HCT116 (cell line): ENCODE measurements at places on chromosomes 6 and 20. TPM values are rescaled to one million over a fixed set of nuclear protein-coding genes. Genes with fewer than 3 reads are reported as not detected.

Gene FAM184A
- total RNA-seq, result 2.4 TPM

DNA sequence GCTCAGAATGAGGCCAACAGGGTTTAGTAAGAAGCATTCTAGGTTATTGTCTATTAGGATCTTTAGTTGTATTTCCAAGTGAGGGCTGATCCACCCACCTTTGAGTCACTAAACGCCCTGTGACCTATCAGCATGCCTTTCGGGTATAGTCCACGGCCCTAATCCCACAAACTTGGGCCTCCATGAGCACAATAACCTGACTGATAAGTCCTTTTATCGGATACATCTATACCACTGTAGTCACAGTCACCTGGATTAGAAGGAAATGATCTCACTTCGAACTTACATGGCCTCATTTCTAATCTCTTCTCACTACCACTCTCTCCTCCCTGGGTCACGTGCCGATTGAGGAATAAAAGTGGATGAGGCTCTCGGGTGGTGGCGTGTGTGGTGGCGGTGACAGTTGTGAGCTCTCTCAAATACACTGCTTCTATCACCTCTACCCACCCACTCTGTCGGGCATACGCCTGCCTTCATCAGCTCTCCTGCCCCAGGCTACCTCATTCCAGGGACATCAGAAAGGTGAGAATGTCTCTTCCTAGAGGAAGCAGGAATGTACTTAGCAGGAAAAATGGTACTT lies 65.2 kb downstream of the TRAM2 start:
- H3K4me1 ChIP-seq, result peaks cover 68% of the 10 kb centered on the region
- H3K4me3 ChIP-seq, result no peak overlapping the region
- peaks cover 11% of the 10 kb centered on the region; the same call in 1 of the 2 replicates for H3K36me3 ChIP-seq
- DNase-seq, result no peak
- H3K27me3 ChIP-seq, result no peaks in the 10 kb centered on the region

Gene HFE
- 9.8 TPM for total RNA-seq

- H3K4me3 ChIP-seq, result no peak overlapping the region
- H3K36me3 ChIP-seq, result no peaks in the 10 kb centered on the region
- H3K4me1 ChIP-seq, result no peaks in the 10 kb centered on the region
- no peaks in the 10 kb centered on the region for H3K27me3 ChIP-seq
Measured at GRCh38 chr20:39670988-39671387, 708.8 kb downstream of the DHX35 start.

DNA sequence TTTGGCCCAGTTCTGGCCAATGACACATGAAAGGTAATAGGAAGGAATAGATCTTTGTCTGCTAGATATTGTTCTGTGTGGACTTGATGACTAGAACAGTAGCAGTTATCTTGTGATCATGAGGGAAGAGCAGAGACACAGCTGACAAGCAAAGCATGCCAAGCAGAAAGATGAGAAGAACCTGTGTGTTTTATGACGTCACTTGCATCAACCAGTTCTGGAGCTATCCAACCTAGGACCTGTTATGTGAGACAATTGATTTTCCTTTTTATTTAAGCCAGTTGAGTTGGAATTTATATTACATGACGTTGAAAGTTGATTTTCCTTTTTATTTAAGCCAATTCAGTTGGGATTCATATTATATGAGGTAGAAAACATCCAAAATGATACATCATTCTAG lies 143.2 kb downstream of the MCHR2 start:
- DNase-seq, result no peak
- H3K4me1 ChIP-seq, result no peaks in the 10 kb centered on the region
- no peaks in the 10 kb centered on the region for H3K27me3 ChIP-seq
- no peaks in the 10 kb centered on the region for H3K36me3 ChIP-seq
- no peak overlapping the region for H3K4me3 ChIP-seq

DNA sequence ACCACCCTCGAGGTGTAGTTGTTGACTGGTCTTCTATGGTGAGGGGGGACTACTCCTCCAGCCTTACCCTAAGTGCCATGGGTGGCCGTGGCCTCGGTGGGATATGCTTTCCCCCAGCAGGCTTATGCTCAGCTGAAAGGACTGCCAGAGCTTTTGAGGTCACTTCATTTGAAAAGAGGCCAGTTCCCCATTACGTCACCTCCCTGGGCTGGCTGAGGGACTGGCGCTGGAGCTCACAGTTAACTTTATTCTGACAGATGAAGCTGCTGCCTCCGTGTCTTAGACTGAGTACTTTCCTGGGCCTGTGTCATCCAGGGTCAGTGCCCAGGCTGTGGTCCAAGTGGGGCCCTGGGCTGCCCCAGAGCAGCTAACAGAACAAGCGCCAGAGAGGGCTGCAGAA lies 42.8 kb upstream of the PCMTD2 start:
- no peak overlapping the region for H3K27ac ChIP-seq
- DNase-seq, result no peak
- H3K27me3 ChIP-seq, result no peaks in the 10 kb centered on the region
- H3K4me3 ChIP-seq, result no peak overlapping the region
- no peaks in the 10 kb centered on the region for H3K4me1 ChIP-seq
- no peaks in the 10 kb centered on the region for H3K36me3 ChIP-seq

DNA sequence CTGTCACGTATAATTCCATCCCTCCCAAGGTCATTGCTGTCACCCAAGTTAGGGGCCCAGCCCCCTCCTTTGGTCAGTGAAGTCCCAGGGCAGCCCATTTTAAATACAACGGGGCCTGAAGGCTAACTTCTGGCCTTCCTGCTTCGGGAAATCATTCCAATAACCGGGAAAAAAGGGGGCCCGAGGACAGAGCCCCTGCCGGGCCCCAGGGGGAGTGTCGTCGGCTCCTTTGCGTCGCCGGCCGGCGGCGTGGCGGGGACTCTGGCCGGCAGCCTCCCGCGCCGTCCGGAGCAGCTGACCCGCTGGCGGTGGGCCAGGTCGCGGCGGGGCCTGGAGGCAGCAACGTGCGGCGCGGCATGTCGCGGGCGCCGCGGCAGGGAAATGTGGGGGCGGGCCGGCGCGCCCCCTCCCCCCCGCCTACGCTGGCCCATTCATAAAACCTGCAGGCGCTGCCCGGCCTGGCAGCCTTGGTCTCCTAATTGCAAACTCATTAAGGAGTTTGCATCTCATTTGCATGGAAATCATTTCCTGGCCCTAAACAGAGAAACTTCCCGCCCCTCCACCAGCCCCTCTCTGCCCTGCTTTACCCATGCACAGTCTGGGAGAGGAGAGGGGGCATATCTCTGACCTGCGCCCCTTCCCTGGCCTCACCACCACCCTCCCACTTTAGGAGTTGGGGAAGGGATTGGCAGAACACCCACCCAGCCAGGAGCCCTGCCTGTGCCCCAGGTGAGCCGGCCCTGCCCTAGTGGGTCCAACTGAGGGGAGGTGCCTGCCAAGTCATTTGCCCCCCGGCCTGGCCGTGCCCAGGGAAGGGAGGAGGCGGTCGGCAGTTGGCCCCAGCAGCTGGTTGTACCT lies 50.7 kb downstream of the MRPL14 start:
- DNase-seq, result no peak
- H3K36me3 ChIP-seq, result no peaks in the 10 kb centered on the region
- H3K4me3 ChIP-seq, result no peak overlapping the region

Gene RBPJL
- not detected for total RNA-seq

DNA sequence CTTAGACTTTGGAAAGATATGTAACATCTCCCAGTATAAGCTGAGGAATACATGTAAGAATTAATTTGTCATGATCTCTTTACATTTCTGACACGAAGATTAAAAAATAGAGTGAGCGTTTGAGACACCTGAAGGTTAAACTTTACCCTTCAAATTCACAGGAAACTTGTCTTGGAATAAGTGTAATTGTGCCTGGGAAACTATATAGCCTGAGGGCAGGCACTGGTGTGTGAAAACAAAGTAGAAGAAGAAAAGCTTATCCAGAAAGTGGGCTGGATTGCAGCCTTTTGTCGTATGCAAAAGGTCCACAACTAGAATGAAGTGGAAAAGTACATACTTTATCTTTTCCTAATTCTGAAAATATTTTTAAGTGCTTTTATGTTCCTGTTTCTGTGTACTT lies 275.7 kb upstream of the TCF21 start:
- H3K4me3 ChIP-seq, result no peak overlapping the region
- H3K4me1 ChIP-seq, result peaks cover 7% of the 10 kb centered on the region; the same call in 1 of the 2 replicates
- H3K27me3 ChIP-seq, result no peaks in the 10 kb centered on the region
- no peak overlapping the region; the same call in 1 of the 2 replicates for H3K27ac ChIP-seq
- no peak for DNase-seq
- no peaks in the 10 kb centered on the region for H3K36me3 ChIP-seq

DNA sequence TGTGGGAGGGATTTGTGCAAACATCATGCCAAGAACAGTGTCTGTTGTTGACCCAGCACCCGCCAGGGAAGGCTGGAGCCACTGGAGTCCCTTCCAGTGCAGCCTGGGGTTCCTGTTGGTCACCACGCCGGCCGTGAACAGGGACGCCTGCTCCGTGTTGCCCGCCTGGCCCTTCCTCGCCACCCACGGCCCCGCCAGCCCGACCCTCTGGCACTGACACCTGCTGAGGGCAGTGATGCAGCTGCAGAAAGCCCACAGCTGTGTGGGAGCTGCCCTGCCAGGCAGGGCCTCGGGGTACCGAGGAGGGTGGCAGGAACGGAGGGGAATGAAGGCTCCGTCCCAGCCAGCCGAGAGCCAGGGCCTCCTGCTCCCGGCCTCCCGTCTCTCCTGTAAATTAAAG lies 75.5 kb upstream of the SLCO4A1 start:
- H3K36me3 ChIP-seq, result no peaks in the 10 kb centered on the region
- H3K27me3 ChIP-seq, result no peaks in the 10 kb centered on the region
- H3K27ac ChIP-seq, result no peak overlapping the region
- no peaks in the 10 kb centered on the region for H3K4me1 ChIP-seq
- no peak for DNase-seq
